ENCODE measurements at places on chromosomes 13 and 19.

DNA sequence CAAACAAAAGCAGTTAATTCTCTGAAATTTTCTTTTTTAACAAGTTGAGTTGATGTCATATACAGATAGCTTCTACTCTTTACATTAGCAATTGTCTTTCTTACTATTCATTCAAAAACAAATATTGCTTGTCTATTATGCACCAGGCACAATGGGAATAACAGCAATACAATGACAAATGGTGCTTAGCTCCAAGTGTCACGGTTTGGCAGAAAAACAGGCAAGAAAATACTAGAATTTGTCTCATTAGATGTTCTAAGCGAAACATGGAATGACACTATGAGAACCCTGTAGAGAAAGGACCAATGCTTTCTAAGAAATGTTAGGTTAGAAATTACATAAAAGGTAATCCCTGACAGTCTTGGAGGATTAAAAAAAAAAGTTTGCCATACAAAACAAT is 187.6 kb downstream of the PCDH9 start:
- no peaks in the 10 kb centered on the region for H3K36me3 ChIP-seq
- H3K4me3 ChIP-seq, result no peak overlapping the region
- no peak overlapping the region for H3K27ac ChIP-seq
- H3K27me3 ChIP-seq, result no peaks in the 10 kb centered on the region

- H3K36me3 ChIP-seq, result no peaks in the 10 kb centered on the region
- no peaks in the 10 kb centered on the region for H3K27me3 ChIP-seq
- no peak overlapping the region for H3K4me3 ChIP-seq
- DNase-seq, result no peak
- H3K4me1 ChIP-seq, result no peaks in the 10 kb centered on the region
- H3K27ac ChIP-seq, result no peak overlapping the region
Measured at GRCh38 chr13:99994638-99995020, 13.0 kb downstream of the ZIC2 start.

DNA sequence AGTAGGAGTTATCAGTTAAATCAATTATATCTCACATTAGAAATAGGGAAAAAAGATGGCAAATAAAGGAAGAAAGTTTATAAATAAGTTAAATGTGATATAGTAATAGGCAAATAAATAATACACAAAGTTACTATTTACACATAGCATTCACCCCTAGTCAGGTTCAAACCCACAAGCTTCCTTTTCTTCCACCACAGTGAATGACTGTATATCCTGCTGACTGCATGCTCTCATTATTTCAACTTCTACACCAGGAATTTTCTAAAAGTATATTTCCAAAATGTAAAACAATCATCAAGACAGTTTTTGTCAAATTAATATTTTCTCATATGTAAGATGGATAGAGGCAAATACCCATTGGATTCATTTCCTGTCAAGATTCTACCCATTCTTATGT is 548.6 kb upstream of the SLITRK5 start:
- H3K4me3 ChIP-seq, result no peak overlapping the region
- no peaks in the 10 kb centered on the region for H3K4me1 ChIP-seq
- no peaks in the 10 kb centered on the region for H3K36me3 ChIP-seq
- H3K27ac ChIP-seq, result no peak overlapping the region

GRCh38 chr13:95217920-95218830 is 83.1 kb downstream of the ABCC4 start:
- no peaks in the 10 kb centered on the region for H3K27me3 ChIP-seq
- no peaks in the 10 kb centered on the region for H3K36me3 ChIP-seq
- H3K4me1 ChIP-seq, result no peaks in the 10 kb centered on the region
- H3K27ac ChIP-seq, result no peak overlapping the region
- DNase-seq, result no peak
- H3K4me3 ChIP-seq, result no peak overlapping the region

- no peak overlapping the region for H3K27ac ChIP-seq
- H3K36me3 ChIP-seq, result no peaks in the 10 kb centered on the region
- H3K4me1 ChIP-seq, result no peaks in the 10 kb centered on the region
- no peak for DNase-seq
- no peak overlapping the region for H3K4me3 ChIP-seq
Measured at GRCh38 chr13:46039411-46040182, 12.9 kb downstream of the ZC3H13 start.

- no peaks in the 10 kb centered on the region for H3K36me3 ChIP-seq
- no peaks in the 10 kb centered on the region for H3K27me3 ChIP-seq
- no peak overlapping the region for H3K4me3 ChIP-seq
- no peak for DNase-seq
- no peak overlapping the region for H3K27ac ChIP-seq
- H3K4me1 ChIP-seq, result no peaks in the 10 kb centered on the region
Measured at GRCh38 chr13:32695602-32696250, 109.5 kb downstream of the PDS5B start.

All from MM.1S (cell line).